ENCODE measurements at places on chromosomes 3 and 15.

DNA sequence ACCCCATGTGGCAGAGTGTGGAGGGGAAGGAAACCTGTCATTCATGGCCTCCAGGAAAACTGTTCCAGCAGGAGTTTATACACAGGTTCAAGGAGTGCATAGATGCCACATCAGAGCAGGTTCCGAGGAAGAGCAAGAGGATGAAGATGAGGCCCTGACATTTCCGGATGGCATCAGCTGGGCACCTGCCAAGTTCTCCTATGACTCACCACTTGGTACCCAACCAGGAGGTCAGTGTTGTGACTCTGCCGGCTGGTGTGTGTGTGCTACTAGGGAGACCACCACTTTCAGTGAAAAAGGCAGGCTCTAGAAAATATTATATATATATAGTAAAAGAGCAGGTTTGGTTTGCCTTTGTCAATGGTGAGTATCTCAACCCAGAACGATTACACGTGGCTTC, 69.3 kb downstream of the NTRK3 start:
- DNase-seq: no peak

DNA sequence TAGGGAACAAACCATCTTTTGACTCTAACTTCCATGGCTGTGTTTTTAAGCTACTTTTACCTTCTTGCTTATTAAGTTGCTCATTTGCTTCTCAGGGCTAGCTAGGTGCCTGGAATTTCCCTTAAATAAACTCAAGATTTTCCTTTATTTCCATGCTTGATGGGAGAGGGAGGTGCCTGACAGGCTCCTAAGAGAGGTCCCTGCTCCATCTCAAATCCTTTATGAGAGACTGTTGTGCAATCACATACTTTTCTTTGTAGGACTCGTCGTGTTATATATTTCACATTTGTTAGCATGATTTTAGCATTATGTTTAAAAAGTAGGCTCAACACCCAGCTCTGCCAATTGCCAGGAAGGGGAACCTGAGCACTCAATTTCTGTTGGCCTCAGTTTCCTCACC, 95.7 kb downstream of the SAMMSON start:
- DNase-seq: no peak

DNA sequence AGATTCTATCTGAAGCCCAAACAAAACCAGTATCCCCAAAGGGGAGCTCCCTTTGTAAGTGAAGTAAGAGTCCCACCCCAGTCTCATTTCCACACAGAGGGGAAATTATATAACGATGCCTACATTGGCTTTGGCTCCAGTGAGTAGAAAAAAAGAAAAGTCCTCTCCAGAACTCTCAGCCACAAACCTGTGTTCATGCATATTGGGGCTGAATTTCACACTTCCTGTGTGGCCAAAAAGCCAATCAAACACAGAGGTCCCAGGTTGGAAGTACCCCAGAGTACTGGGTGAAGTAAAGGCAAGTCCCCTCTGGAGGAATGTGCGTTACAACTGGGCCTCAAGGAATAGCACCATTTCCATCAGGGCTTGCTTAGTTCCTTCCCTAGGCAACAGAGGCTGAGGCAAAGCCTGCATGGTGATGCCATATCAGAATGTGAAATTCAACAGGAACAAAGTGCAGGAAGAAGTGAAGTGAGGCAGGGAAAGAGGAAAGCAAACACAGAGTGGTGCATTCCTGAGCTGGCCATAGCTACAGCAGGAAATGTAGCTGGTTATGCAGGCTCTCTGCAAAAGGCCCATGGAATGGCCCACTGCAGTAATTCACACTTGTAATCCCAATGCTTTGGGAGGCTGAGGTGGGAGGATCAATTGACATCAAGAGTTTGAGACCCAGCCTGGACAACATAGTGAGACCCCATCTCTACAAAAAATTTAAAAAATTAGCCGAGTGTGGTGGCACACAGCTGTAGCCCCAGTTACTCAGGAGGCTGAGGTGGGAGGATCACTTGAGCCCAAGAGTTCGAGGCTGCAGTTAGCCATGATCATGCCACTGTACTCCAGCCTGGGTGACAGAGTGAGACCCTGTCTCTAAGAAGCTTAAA, 16.6 kb upstream of the CX3CR1 start:
- DNase-seq: no peak

DNA sequence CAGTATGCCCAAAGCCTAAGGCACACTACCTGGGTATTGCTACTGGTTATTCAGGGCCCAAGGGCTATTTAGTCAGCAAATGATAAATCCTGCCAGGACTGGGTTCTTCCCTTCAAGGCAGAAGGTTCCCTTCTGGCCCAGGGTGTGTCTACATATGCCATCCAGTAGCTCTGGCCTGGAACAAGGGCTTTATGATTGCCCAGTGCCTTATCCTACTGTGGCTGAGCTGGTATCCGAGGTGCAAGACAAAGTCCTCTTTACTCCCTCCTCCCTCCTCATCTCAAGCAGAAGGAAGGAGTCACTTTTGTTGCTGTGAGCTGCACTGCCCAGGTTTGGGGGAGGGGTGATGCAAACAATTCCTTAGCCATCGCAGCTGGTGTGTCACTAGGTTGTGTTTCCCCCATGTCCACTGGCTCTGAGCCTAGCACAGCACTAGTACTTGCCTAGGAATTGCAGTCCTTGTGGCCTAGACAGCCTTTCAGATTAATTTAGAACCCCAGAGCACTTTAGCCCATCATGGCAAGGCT, 221.8 kb upstream of the TGFBR2 start:
- no peak for DNase-seq

GRCh38 chr3:179964890-179965289, 71.8 kb downstream of the PEX5L start:
- no peak for DNase-seq

DNA sequence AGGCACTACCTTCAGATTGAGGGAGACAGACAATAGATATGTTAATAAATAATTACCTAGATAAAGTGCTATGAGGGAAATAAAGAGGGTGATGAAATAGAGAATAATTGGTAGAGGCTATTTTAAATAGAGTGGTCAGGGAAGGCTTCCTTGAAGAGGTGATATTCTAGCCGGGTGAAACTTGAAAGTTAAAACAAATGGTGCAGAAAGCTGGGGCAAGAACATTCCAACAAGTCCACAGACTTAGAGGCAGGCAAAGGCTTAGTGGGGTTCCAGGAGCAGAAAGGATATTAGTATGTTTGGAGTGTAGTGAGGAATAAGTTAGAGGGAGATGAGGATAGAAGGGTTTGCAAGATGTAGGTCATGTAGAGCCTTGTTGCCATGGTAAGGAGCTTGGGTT, 10.1 kb downstream of the HACD3 start:
- DNase-seq: no peak

DNA sequence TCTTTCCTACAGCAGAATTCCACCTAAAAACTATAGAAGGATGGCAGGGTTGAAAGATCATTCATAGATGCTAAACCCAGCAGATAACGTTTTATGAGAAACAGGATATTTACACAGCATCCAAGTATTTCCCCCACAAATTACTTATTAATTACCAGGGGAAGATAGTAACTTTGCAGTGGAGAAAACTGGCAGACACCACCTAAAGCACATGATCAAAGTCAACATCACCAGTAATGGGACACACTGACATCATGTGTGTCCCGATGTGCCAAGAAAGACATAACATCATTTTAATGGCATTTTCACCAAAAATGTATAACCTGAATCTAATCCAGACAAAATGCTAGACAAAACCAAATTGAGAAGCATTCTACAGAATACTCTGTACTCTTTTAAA, 220.4 kb upstream of the THBS1 start:
- no peak for DNase-seq

DNA sequence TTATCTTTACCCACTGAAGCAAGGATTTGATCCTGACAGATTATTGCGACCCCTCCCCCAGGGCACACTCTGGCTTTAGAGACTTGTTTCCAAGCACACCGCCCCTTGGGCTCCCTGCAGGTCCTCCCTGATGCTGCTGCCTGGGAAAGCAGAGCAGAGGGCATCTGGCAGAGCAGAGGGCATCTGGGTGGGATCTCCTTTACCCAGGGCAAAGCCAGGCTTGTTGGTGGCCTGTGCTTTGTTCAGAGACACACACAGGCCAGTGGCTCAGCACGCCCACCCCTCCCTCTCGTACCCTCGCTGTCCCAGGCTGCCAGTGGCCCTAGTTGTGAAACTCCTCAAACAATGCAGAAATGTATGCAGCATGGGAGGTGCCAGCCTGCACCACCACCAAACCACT, 4.8 kb downstream of the KLF13 start:
- no peak for DNase-seq

- DNase-seq: no peak
These were observed 65.9 kb downstream of the ZMAT3 start for GRCh38 chr3:179005706-179006105.

DNA sequence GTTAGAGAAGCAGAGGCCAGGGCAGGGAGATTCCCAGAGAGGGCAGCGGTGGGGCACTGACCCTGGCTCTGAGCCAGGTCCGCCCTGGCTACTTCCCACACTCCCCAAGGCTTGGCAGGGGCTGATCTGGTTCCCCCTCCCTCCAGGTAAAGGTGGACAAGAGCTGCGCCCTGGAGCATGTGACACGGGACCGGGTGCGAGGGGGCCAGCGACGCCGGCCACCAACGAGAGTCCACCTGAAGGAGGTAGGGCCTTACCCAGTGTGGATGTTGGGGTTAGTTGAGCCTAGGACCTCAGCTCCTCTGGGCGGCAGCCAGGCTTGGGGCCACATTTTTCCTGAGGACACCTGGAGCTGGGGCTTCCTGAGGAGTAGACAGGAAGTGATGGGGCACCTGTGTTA, 19.6 kb downstream of the PLEKHO2 start:
- DNase-seq: no peak

DNA sequence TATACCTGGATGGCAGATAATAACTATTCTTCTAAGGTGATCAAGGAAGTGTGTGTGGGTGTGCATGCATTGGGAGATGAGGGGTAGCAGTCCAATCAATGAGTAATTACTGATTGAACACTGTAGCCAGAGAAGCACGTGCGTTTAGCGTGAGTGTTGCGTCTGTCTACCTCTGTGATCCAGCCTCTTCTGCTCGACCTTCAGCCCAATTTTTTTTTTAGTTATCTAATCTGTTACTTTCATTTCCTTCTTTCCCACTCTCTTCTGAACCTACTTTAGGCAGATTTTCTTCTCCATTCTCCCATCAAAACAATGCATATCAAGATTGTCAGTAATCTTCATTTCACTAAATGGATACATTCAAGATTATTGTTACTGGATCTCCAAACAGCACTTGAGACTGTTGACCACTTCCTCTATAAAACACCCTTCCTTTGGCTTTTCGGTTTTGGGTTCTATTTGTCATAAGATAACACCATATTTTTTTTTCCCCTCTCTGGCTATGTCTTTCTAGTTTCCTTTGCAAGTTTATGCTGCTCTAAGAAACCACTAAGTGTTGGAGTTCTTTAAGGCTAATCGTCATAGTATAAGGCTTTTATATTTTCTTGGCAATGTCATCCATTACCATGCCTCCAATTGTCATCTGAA, 41.0 kb downstream of the MCTP2 start:
- DNase-seq: no peak

DNA sequence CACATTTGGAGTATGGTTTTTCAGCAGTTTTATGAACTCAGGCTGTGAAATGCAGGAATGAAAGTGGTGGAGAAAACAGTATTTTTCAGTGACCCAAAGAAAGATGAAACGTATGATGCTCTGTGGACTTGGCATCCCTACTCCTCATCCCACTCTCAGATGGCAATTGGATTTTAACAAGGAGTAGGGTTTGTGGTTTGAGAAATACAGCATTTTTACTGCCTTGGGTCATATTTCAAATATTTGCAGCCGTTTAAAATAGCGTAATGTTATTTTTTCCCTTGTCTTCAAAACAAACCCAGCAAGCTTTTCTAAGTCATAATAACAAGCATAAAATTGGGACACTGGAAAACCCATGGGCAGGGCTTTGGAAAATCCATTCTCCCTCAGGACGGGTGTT, 117.2 kb upstream of the LRIG1 start:
- DNase-seq: no peak

GRCh38 chr3:178318941-178319816, 217.1 kb upstream of the KCNMB2 start:
- DNase-seq: no peak

DNA sequence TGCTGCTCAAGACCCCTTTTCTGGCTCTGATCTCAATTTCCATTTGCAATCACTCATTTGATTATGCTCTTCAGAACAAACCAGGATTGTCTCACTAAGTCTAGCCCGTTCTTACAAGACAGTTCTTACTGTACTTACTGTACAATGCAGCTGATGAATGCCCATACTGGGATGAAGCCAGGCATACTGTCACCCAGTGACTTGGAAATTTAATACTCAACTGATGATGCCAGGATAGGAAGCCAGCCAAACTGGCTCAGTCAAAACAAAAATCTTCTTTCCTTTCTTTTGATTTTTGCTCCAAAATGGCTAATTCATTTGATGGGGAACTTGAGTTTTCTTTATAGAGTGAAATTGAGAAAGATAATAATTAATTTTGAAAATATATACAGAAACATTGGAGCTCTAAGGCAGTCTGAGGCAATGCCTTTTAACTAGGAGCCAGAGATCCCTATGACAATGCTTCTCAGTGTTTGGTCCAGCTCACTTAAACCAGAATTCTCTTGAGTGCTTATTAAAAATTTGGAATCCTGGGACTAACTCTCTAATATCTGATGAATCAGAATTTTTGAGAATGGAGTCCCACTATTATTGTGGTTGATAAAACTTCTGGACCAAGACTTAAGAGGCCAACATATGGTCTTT, 265.6 kb upstream of the THBS1 start:
- DNase-seq: no peak

GRCh38 chr15:68352401-68353062, 75.0 kb downstream of the FEM1B start:
- no peak for DNase-seq

GRCh38 chr3:112814266-112814665, 32.4 kb downstream of the CD200R1L start:
- DNase-seq: no peak

- no peak for DNase-seq
These were observed 14.8 kb downstream of the EEFSEC start for GRCh38 chr3:128167973-128168674.

GRCh38 chr3:197216169-197216860, 82.1 kb downstream of the DLG1 start:
- DNase-seq: no peak

DNA sequence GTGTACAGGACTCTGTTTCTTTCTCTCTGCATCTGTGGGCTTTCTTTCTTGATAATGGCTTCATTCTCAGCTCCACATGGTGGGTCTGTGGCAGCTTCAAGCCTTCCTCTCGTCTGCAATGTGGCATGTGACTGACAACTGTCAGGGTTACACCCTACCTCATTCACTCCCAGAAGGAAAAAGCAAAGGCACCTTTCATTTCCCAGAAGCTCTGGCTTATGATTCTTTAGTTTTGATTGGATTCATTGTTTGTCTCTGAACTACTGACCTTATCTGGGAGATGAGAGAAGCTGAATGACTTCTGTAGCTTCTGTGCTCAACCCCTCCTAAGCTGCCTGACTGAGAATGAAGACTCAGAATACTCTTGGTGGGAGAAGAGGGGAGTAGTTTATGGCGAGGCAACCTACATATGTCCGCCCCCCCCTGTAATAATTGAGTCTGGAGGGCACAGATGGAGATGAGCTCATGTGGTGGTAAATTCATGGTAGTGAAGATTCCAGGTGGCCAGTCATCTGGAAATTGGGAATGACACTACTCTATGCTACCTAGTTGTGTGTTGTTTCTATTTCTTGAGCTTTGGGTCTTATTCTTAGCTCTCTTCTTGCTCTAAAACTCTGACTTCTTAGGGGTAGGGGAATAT, 38.4 kb downstream of the KCNAB1 start:
- DNase-seq: no peak

GRCh38 chr3:137998121-137999042, 11.6 kb upstream of the CLDN18 start:
- no peak for DNase-seq
